ENCODE measurements at places on chromosomes 7 and 10. TPM values are rescaled to one million over a fixed set of nuclear protein-coding genes. Genes with fewer than 3 reads are reported as not detected.
A peak's percentile ranks its signal among the peaks of the same experiment; 100 is the strongest.

DNA sequence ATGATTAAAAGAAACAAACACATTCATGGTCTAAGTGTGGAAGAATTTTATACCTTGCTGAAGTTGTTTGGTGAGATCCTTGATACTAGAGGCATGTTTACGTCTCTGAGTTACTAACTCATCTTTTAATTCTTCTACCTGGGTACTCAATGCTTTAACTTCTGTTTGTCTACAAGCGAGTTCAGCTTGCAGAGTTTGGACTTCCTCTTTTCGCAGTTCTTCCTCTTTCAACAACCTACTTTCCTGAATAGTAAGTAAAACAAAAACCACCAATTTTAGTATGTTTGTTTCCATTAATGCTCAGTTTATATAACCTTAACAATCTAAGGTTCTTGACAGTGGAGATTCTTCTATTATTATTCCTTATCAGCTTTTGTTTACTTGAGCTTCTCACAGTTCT lies 42.9 kb downstream of the CCDC186 start:
- DNase-seq, result no peak
- peaks cover 60% of the 10 kb centered on the region for H3K36me3 ChIP-seq
- H3K4me3 ChIP-seq, result no peak overlapping the region
- H3K27ac ChIP-seq, result peak overlapping the region; percentile 58

DNA sequence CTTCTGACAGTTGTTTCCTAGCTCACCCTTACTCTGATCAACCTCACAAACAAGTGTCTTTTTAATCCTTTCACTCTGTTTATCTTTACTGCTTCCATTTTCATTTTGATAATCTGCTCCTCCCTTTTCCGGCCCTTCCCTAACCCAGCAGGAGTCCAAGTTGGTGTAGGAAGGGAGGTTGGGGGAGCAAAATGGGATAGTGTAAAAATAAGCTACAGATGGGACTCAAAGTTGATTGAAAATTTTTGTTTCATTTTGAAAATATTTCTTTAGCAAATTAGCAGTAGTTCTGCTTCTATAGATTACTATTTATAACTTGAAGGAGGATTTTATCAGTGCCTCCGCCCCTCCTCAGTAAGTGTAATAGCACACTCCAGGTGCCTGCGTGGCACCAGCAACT lies 112.0 kb downstream of the WNT2 start:
- no peak overlapping the region for H3K27ac ChIP-seq
- no peaks in the 10 kb centered on the region for H3K4me1 ChIP-seq
- no peaks in the 10 kb centered on the region for H3K27me3 ChIP-seq
- DNase-seq, result no peak
- H3K4me3 ChIP-seq, result no peak overlapping the region
- H3K36me3 ChIP-seq, result no peaks in the 10 kb centered on the region

DNA sequence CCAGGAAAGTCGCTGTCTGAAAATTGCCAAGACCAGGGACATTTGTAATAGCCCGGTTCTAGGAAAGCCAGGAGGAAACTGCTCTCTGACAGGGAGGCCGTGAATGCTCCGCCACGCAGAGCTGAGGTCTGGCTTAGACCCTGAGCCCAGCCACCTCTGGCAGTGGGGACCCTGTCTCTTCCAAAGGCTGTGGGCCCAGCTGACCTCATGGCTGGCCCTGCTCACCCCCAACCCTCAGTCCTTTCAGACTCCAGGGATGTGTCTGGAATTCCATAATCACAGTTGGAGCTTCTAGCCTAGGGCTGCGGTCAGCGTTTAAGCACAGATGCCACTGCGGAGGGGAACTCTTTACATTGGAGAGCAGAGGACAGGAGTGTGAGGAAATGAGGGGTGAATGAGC lies 6.6 kb upstream of the VIPR2 start:
- H3K4me1 ChIP-seq, result no peaks in the 10 kb centered on the region
- H3K27ac ChIP-seq, result no peak overlapping the region
- no peaks in the 10 kb centered on the region for H3K27me3 ChIP-seq
- DNase-seq, result no peak
- no peaks in the 10 kb centered on the region for H3K36me3 ChIP-seq

GRCh38 chr7:116753130-116753529 lies 81.1 kb downstream of the MET start:
- no peaks in the 10 kb centered on the region for H3K27me3 ChIP-seq
- no peak overlapping the region for H3K4me3 ChIP-seq
- H3K4me1 ChIP-seq, result no peaks in the 10 kb centered on the region

GRCh38 chr7:100130608-100131453 lies 4.1 kb downstream of the MBLAC1 start:
- H3K36me3 ChIP-seq, result peaks cover 8% of the 10 kb centered on the region
- H3K27ac ChIP-seq, result no peak overlapping the region
- H3K4me1 ChIP-seq, result peaks cover 39% of the 10 kb centered on the region

IFIT2 gene
- total RNA-seq, result 10.2 TPM

NEUROG3 gene
- total RNA-seq, result not detected

Measured in activated CD4-positive, alpha-beta T cell treated with anti-CD3 and anti-CD28 coated beads, Interleukin-2, amount 10 ng/mL, durations not matched to agents 7 days and 5 days (primary cell).